ENCODE measurements at places on chromosomes 4 and X.

GRCh38 chr4:106694232-106694631 lies 325.7 kb upstream of the GIMD1 start:
- no peak for DNase-seq

GRCh38 chr4:177579649-177580048 lies 137.4 kb upstream of the AGA start:
- DNase-seq: no peak

DNA sequence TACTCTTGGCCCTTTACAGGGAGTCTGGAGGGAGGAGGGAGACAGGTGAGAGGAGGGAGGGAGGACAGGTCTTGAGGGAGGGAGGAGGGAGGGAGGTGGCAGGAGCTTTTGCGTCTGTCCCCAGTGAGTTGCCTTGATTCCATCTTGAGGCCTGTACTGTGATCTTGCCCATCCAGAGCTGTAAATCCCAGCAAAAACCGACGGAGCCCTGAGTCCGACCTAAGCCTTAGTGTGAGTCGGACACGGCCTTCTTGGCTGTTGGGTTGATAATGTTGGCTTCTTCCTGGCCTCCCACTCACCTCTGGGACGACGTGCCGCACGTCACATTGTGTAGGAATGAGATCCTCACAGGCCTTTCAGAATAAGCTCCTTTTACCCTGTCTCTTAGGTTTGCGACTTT lies 72.5 kb downstream of the RGS12 start:
- no peak for DNase-seq

DNA sequence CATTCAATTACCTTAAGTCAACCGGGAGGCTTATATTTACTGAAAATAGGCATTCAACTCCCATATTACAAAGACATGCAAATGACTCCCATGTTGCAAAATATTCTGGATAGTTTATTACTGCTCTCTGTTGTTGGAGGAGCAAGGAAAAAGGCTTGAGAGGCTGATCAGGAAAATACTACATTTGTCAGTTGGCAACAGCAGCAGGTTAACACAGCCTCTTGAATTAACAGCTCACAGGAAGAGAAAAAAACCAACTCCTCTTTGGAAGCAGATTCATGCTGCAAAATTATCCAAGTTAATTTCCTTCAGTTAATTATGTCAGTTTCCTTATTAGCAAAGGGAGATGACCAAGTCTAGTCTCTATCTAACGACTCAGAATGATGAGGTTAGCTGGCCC lies 238.9 kb downstream of the MAML3 start:
- DNase-seq: no peak

DNA sequence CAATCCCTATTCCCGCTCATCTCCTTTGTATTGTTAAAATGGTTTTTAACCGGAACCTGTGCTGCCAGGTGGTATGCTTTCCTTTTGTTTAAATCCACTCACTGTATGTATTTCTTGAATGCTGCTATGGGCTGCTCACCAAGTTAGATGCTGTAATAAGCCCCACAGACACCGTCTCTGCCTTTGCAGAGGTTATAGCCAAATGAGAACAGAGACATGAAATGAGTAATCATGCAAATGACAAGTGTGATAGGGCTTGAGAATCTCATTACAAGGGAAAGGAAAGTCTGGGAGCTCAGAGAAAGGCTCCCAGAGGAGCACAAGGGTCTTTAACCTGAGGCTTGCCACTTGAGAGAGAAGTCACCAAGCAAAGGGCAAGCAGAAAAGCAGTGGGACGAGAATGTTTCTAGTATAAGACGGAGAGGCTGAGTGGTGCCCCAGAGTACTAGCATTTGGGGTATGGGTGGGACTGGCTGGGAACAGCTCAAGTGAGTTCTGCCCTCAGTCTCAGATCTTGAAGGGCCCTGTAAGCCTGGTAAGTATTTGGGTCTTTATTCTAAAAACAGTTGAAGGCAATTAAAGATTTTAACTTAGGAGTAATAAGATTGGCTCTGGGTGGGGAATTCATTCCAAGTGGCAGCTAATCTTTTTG lies 110.8 kb upstream of the H2AZ1 start:
- no peak for DNase-seq

GRCh38 chrX:117808426-117808825 lies 308.2 kb downstream of the KLHL13 start:
- no peak for DNase-seq

DNA sequence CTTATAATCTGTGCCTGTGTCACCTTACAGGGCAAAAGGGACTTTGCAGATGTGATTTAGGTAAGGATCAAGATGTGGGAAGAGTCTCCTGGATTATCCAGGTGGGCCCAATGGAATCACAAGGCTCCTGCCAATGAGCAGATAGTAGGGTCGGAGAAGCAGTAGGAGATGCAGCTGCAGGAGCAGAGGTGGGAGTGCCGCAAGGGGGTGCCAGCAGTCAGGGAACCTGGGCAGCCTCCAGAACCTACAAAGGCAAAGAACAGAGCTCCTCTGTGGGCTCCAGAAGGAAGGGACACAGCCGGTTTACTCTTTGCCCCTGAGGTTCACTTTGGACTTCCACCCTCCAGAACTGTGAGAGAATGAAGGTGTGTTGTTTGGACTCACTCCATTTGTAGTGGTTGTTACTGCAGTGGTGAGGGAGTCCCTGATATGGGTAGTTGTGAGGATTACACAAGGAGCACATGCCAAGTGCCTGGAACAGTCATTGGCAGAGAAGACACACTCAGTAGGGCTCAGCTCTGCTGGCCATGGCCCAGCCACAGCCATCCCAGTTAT lies 318.5 kb downstream of the EVC2 start:
- DNase-seq: no peak

DNA sequence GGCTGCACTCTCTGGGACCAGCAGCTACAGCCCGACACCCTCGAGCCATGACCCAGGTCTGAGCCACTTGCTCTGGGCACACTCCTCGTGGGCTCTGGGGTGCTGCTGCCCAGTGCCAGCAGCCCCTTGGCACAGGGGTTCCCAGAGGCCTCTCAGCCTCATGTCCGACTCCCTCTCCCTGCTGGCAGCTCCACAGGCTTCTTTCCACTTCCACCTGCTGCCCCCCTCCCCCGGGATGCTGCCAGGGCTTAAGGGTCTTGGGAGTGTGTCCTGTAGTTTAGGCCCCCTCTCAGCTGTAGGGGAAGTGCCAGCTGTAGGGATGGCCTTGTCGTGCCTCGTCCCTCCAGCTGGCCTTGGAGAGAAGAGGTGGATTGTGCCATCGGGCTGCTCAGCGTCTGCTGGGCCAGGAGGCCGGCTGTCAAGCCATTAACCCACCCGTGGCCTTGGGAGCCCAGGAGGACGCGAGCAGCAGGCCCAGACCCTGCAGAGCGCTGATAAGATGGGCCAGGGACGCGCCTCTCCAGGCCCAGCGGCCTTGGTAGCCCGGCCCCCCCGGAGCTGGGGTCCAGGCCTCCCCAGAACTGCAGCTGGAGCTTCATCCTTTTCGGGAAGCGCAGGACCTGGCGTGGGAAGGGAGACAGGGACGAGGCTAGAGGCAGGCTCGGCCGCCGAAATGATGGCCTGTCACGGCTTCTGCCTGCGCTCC lies 1.0 kb upstream of the USP27X start:
- no peak for DNase-seq

DNA sequence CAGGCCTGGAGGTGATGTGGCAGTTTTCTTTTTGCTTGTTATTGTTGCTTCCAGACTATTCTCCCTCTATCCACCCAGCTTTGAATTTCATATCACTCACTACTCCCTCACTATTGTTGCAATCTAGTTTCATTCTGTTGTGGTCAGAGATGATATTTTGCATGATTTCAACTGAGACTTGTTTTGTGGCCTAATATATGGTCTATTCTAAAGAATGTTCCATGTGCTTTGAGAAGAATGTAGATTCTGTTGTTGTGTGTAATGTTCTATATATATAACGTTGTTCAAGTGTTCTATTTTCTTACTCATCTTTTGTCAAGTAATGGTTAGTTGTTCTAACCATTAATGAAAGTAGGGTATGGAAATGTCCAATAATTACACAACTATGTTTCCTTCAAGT lies 59.0 kb downstream of the THOC2 start:
- DNase-seq: no peak

DNA sequence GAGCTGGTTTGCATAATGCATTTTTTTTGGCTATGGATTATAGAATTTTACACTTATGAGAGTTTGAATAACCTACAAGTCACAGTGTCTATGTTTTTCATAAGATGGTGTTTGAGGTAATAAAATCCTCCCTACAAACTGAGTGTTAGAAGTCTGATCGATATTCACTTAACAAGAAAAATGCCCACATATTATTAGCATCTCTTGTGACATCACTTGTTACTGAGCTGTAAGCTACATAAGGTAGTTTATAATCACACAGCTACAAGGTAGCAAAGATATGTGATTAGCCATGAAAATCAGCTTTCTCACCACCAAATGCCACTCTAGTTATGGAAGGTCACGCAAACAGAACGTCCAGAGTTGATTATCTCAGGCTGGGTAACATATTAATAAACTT lies 669.6 kb downstream of the PCDH18 start:
- no peak for DNase-seq

DNA sequence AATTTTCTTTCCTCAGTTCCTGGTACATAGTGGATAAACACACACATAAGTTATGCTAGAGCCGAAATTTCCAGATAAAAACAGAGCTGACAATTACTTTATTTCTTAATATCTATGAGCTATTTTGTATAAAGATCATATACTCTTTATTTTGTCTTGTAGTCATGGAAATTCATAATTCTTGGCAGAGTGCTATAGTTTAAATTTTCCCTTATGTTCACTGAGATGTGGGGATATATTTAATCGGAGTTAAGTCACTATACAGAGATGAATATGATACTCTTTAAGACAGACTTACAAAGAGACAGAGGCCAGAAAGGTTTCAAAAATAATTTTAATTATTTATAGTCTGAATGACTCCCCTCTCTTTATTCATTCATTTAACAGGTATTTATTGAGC lies 89.7 kb downstream of the PPEF1 start:
- DNase-seq: no peak

DNA sequence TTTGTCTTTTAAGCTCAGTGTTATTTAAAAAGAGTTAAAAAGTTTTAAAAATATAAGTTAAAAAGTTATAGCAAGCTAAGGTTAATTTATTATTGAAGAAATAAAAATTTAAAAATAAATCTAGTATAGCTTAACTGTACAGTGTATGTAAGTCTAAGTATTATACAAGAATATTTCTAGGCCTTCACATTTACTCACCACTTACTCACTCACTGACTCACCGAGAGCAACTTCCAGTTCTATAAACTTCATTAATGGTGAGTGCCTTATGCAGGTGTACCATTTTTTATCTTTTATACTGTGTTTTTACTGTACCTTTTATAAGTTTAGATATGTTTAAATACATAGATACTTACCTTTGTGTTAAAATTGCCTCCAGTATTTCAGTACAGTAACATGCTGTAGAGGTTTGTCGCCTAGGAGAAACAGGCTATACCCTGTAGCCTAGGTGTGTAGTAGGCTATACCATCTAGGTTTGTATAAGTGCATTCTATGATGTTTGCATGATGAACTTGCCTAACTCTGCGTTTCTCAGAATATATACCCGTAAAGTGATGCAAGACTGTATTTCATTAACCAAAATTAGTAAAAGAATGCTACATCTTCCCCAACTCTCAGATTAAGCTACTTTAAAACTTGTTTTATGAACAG lies 202.9 kb downstream of the CFAP299 start:
- no peak for DNase-seq

DNA sequence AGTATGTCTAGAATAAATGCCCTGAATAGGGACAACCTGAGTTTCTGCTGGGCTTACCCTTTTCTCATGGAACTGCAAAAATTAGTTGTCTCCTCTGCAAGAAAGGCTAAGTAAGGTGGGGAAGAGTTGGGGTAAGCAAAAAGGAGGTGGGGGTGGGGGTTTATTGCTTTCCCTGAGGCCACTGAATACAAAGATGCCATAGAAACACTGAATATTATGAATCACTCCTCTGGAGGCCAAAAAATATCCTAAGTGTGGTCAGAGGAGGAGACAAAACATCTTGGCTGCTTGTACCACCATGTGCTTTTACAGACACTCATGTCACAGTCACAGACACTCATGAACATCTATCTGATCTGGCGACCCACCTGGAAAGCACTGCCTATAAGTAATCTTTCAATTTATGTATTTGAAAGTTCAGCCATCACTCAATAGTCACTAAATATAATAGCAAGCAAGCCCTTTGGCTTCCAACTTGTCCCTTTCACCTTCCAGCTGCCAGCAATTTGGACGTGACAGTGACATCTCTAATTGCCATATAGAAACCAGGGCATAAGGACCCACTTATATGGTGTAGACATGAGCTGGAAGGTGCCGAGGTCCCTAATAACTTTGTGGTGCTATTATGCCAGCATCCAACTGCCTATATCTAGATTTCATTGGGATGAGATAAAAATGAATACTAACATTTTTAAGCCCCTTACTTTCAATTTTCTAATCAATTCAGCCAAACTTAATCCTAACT lies 122.7 kb upstream of the CBR4 start:
- DNase-seq: no peak

DNA sequence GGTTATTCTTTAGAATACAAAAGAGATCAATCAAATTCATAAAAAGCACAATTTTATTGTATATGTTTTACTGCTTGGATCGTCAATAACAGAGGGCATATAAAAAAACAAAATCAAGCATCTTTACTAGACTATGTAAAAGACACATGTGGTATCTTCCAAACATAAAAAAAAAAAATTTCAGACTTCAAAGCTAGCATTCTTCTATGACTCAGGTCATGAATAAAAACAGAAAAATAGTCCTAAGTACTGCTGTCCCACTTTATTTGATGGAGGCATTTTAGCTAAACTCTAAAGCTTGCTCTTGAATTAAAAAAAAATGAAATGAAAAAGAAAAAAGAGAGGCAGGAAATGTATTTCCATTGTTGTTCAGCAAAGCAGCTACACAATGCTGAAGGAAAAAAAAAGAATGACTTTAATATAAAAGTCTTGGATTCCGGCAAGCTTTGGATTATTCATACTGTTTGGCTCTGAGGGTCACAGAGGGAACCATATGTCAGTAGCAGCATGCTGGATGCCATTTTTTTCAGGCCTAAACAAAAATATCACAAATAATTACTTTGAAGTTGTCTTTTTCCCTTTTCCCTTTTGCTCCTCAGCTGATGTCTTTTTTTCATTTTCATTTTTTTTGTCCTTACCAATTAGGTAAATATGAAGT lies 249.1 kb upstream of the DIAPH2 start:
- DNase-seq: no peak

DNA sequence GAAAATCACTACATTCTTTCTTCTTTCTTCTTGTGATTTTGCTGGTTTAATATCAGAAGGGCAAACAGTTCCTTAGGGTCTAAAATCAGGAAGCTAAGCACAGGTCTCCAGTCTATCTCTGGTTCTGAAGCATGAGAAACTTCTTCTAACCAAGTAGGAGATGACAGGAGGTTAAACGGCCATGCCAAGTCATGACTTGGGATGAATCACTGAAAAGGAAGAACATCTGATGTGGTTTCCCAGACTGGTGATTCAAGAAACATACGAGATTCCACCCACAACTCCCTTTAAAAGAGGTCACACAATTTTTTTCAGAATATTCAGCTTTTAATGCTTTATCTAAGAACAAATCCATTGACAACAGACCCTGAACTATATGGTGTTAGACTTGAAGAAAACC lies 684.0 kb upstream of the PRKX start:
- no peak for DNase-seq

- DNase-seq: no peak
These were observed 65.3 kb downstream of the PDLIM5 start for GRCh38 chr4:94516999-94517398.

Data from activated CD4-positive, CD25-positive, alpha-beta regulatory T cell treated with anti-CD3 and anti-CD28 coated beads, Interleukin-2, amount 50 U/mL, for 72 hours (primary cell).